ENCODE measurements at places on chromosomes 16 and 17.
A peak's percentile ranks its signal among the peaks of the same experiment; 100 is the strongest.

DNA sequence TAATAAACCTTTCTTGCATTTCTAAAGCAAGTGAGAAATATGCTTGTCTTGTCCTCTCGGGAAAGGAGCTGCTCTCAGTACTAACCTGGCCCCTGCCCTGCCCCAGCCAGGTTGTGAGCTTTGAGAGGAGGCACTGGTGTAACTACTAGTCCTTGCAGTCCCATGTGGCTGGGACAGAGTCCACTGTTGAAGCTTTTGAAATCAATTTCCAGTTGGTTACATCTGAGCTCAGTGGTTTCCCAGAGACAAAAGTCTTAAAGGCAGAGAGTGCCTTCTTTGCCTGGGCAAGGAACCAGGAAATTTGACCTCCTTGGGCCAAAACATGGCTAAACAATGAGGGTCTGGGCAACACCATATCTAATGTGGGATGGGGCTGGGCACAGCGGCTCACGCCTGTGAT lies 48.7 kb downstream of the GSG1L start:
- no peak for DNase-seq

DNA sequence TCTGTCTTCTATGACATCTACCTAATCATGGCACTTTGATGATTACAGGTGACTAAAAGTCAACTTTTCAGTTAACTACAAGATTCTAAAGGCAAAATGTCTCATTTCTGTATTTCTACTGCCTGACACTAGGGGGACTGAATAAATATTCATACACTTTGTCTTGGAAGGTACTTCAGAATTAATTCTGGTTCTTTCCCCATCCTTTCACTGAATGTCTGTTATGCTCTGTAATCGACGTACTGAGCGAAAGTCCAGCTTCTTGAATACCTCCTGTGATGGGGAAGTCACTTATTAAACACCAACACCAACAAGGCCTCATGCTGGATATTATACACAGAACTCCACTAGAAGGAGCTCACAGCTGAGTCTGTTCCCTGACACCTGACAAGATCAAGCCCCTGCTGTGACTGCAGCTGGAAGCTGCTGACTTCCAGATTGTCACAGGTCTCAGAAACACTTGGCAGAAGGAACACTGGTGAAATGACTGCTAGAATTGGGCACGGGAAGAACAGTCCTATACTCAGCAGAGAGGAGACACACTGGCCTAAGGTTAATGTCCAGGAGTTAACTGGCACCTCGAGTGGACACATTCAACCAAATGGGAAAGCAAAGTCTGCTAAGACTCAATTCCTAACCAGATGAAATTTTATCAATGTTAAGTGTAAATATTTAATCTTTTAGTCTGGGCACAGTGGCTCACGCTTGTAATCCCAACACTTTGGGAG lies 31.9 kb downstream of the CMC2 start:
- no peak for DNase-seq

GRCh38 chr16:63289834-63290460 lies 1253.7 kb upstream of the CDH8 start:
- DNase-seq, result peak; percentile 12

GRCh38 chr16:1816396-1817275 lies 10.0 kb downstream of the HAGH start:
- DNase-seq, result no peak

- peak; percentile 76 for DNase-seq
Measured at GRCh38 chr17:50532452-50533024, at the start of gene EPN3. EPN3 (plus strand) TSS chr17:50532735; CDS start chr17:50536557, 3,822 bp downstream.

- DNase-seq, result no peak
Measured at GRCh38 chr17:45951941-45952340, 47.1 kb upstream of the STH start.

DNA sequence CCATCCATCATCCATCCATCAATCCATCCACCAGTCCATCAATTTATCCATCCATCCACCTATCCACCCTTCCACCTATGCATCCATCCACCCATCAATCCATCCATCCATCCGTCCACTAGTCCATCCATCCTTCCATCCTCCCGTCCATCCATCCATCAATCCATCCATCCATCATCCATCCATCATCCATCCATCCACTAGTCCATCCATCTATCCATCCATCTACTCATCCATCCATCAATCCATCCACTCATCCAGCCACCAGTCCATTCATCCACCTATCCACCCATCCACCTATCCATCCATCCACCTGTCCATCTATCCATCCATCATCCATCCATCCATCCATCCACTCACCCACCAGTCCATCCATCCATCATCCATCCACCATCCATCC lies 39.9 kb upstream of the SSTR5 start:
- DNase-seq, result no peak

DNA sequence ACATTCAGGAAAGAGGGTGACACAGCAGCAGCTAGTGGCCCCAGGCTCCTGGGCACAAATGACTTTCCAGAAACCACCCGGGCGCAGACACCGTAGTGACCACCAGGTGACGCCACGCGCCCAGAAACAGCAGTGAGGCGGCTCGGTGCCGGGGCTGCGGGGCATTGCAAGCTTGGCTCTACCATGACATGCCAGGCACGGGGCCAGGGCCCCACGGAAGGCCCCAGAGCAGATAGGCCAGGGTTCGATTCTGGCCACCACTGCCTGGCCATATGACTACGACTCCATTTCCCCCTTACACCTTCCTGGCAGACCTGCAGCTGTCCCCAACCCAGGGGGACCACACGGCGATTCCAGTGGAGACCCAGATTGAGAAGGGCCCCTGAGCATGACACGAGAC lies 6.7 kb downstream of the RHBDF1 start:
- DNase-seq, result peak; percentile 95

DNA sequence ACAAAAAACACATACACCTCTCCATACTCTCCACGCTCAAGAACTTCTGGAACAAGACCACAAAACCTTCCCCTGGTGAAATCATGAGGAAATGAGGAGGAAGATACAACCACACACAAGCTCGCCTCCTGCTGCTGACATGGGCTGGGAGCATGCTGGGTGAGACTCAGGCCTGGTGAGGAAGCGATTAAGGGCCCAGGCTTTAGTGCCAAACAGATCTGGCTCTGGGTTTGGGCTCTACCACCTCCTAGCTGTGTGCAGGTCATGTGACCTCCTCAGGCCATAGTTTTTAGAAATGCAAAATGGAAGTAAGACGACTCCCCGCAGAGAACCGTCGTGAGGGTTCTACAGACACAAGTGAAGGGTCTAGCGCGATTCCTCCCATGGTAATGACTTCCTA lies 41.3 kb downstream of the VAC14 start:
- no peak for DNase-seq

- DNase-seq, result no peak
Measured at GRCh38 chr17:78592991-78593329, 15.8 kb upstream of the DNAH17 start.

GRCh38 chr17:67246653-67247415 lies 1.8 kb upstream of the HELZ start:
- DNase-seq, result peak; percentile 56

- DNase-seq, result no peak
Measured at GRCh38 chr17:61259360-61259759, 140.3 kb upstream of the TBX2 start.

Measured in HuH-7.5 (cell line).